ENCODE measurements at places on chromosomes 7 and 10.

GRCh38 chr10:132710036-132710686 is 75.8 kb downstream of the NKX6-2 start:
- no peaks in the 10 kb centered on the region for H3K27me3 ChIP-seq
- no peak for DNase-seq
- no peak overlapping the region for H3K4me3 ChIP-seq
- no peak overlapping the region for H3K27ac ChIP-seq
- no peaks in the 10 kb centered on the region for H3K4me1 ChIP-seq

DNA sequence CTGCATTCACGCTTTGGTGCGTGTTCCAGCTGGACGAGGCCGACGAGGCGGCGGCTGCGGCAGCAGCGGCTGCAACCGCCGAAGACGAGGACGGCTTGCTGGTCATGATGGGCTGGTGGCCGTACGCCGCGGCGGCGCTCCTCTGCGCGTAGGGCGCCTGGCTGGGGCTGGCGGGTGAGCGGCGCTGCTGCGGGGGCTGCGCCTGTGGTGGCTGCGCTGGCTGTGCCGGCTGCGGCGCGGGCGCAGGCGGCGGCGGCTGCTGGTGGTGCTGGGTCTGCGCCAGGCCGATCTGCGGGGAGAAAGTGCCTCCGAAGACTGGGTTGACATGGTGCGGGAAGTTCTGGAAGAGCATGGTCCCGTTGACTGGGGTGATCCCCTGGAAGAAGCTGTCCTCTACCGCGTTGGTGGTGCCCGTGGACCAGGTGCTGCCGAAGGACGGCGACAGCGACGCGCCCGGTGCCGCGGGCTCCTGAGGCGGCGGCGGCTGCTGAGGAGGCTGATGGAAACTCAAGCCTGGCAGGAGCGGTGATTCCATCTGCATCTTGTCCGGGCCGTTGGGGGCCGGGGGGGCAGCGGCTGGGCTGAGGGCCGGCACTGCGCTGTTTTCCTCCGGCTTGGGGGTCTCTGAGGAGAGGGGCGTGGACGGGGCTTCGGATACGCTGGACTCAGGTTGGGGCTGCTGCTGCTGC is 51.1 kb downstream of the CPEB3 start:
- H3K4me1 ChIP-seq, result peaks cover 37% of the 10 kb centered on the region
- peaks cover 11% of the 10 kb centered on the region for H3K36me3 ChIP-seq
- peak overlapping the region; percentile 85 for H3K27ac ChIP-seq

DNA sequence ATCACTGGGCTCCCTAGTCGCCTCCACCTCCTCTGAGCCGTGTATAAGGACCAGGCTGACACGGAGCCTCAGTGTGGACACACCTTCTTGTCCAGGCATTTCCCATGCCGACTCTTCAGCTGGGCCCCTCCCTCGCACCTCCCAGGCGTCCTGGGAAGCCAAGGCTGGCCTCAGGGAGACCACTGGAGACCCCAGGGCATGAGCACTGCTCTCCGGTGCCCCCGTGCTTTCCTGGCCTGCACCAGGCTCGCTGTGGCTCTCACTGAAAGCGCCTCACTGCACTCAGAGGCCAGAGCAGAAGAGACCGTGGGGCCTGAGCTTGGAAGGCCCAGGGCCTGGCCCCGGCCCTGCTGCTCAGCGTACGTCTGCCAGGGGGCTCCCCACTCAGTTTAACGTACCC is 31.4 kb downstream of the LRRC27 start:
- H3K4me3 ChIP-seq, result no peak overlapping the region
- peaks cover 26% of the 10 kb centered on the region for H3K36me3 ChIP-seq
- DNase-seq, result no peak
- H3K27ac ChIP-seq, result no peak overlapping the region
- H3K4me1 ChIP-seq, result no peaks in the 10 kb centered on the region

GRCh38 chr10:3429676-3430075 is 257.1 kb upstream of the PITRM1 start:
- H3K4me1 ChIP-seq, result peaks cover 9% of the 10 kb centered on the region
- no peaks in the 10 kb centered on the region for H3K36me3 ChIP-seq
- no peak overlapping the region for H3K4me3 ChIP-seq
- no peak for DNase-seq

DNA sequence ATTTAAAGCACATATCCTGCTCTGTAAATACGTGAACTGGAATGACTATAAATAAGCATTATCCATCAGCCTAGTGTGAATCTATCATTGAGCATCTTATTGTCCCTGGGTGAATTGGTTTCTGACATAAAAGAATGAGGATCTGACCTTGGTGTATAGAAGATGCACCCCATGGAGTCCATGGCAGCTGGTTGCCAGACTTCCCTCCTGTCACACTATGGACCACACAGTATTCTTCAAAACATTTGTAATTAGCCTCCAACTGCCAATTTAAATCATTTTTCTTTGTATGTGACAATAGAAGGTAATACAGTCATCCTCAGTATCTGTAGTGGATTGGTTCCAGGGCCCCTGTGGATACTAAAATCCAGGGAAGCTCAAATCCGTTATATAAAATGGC is 238.1 kb upstream of the ZWINT start:
- DNase-seq, result no peak
- H3K4me3 ChIP-seq, result no peak overlapping the region
- no peaks in the 10 kb centered on the region for H3K27me3 ChIP-seq
- H3K4me1 ChIP-seq, result no peaks in the 10 kb centered on the region

DNA sequence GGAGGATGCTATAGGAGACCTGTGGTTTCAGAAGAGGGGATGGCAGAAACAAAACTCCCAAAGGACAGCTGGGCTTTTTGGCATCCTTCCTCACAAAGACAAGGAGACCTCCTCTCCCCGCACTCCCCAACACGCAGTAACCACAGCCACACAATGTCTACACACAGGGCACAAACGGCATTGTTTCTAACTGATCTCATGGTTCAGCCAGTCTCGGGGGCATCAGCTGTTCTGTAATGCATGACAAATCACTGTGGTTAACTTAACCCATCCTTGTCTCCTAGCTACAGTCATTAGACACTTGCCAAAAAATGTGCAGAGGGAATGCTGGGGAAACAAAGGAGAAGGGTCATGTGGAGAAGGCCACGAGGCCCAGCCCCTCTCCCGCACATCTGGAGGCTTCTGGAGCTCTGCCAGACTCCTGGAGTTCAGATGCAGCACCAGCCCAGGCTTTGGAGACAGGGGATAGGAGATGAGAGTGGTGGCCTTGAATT is 7.6 kb upstream of the ADAMTS14 start:
- peaks cover 22% of the 10 kb centered on the region for H3K27me3 ChIP-seq
- H3K4me1 ChIP-seq, result peaks cover 15% of the 10 kb centered on the region
- H3K27ac ChIP-seq, result no peak overlapping the region
- DNase-seq, result no peak
- no peak overlapping the region for H3K4me3 ChIP-seq

GRCh38 chr10:114709984-114710383 is 51.9 kb upstream of the ABLIM1 start:
- H3K27ac ChIP-seq, result no peak overlapping the region
- no peaks in the 10 kb centered on the region for H3K4me1 ChIP-seq
- DNase-seq, result no peak
- peaks cover 9% of the 10 kb centered on the region for H3K27me3 ChIP-seq

GRCh38 chr10:110643035-110643652 is 992 bp upstream of the RBM20 start:
- peaks cover 44% of the 10 kb centered on the region for H3K27me3 ChIP-seq
- no peak overlapping the region for H3K27ac ChIP-seq

- no peak overlapping the region for H3K27ac ChIP-seq
- no peak overlapping the region for H3K4me3 ChIP-seq
- no peaks in the 10 kb centered on the region for H3K36me3 ChIP-seq
- peaks cover 2% of the 10 kb centered on the region for H3K4me1 ChIP-seq
Observed at GRCh38 chr10:102832987-102833386, 4.2 kb downstream of the CYP17A1 start.

GRCh38 chr10:11440250-11441150 is 170.9 kb downstream of the USP6NL start:
- H3K36me3 ChIP-seq, result no peaks in the 10 kb centered on the region
- peaks cover 33% of the 10 kb centered on the region for H3K4me1 ChIP-seq
- DNase-seq, result no peak
- peak overlapping the region; percentile 81 for H3K27ac ChIP-seq
- H3K4me3 ChIP-seq, result peak overlapping the region; percentile 64
- no peaks in the 10 kb centered on the region for H3K27me3 ChIP-seq

DNA sequence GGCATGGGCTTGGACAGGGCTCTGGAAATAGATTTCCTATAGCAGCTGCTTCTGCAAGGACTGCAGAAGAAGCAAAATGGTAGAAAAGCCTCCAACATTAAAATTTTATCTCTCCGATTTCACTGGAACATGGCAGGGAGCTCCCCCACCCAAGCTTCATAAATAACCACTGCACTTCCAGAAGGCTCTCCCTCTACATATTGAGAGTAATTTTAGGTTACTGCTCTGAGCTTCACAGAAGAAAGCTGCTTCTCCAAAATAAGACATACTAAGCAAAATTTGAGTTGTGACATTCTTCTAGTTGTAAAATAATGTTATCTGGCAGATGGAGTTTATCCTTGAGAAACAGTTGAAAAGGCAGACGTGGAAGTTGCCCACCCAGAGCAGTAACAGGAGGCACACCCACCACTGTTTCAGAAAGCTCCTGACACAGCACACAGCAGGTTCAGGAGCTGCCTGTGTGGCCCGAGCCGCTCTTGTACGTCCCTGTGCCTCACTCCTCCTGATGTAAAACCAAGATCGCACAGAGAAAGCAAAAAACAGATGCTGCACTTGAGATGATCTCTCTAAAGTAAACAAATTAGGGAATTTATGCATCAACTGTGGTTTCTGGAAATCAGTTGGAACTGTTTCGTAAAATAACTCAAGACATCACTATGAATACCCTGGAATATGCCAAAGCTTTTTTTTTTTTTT is 621.0 kb downstream of the PARD3 start:
- H3K27ac ChIP-seq, result no peak overlapping the region
- DNase-seq, result no peak
- no peaks in the 10 kb centered on the region for H3K36me3 ChIP-seq
- H3K27me3 ChIP-seq, result no peaks in the 10 kb centered on the region

- DNase-seq, result no peak
- H3K27me3 ChIP-seq, result no peaks in the 10 kb centered on the region
- H3K36me3 ChIP-seq, result no peaks in the 10 kb centered on the region
- H3K4me3 ChIP-seq, result no peak overlapping the region
- no peak overlapping the region for H3K27ac ChIP-seq
Observed at GRCh38 chr10:54065106-54065505, 735.9 kb downstream of the PCDH15 start.

DNA sequence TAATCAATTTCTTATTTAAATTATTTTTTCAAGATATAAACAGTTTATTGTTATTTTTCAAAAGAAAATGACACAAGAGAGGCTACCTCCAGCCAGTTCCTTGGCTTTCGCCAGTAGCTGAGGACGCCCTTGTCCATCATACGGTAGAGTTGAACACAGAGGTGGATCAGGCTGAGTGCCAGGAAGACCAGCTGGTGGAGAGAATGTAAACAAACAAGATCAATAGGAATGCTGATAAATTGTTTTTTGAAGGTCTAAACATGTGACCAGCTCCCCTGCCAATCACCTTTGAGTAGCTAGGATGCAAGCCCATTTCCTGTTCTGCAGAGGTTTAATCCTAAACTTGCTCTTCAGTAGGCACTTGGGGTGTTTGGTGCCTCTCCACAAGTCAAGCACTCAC is 138.9 kb downstream of the PKD1L1 start:
- no peak overlapping the region for H3K27ac ChIP-seq
- no peaks in the 10 kb centered on the region for H3K36me3 ChIP-seq
- no peak overlapping the region for H3K4me3 ChIP-seq
- no peaks in the 10 kb centered on the region for H3K27me3 ChIP-seq

GRCh38 chr7:50704844-50705243 is 77.9 kb downstream of the GRB10 start:
- no peak for DNase-seq
- H3K27ac ChIP-seq, result no peak overlapping the region
- H3K36me3 ChIP-seq, result no peaks in the 10 kb centered on the region
- no peak overlapping the region for H3K4me3 ChIP-seq
- peaks cover 17% of the 10 kb centered on the region for H3K27me3 ChIP-seq
- no peaks in the 10 kb centered on the region for H3K4me1 ChIP-seq

DNA sequence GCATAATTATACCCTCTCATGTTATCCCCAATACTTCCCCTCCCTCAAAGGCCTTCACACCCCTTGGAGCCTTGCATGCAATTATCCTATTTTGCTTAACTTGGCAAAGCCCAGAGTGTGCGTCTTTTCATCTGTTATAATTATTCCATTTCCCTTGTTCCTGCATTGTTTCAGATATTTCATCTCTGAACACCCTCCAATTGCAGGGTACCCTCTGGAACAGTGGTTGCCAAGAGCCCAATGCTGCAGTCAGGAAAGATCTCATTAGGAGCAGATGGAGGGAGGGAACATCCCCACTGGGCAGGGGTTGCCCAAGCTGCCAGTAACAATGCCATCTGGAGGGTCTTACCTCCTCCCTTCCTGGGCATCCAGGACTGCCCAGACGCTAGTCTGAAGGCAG is 18.4 kb upstream of the GOLGA7B start:
- no peaks in the 10 kb centered on the region for H3K36me3 ChIP-seq
- no peak overlapping the region for H3K27ac ChIP-seq
- H3K4me3 ChIP-seq, result no peak overlapping the region
- no peaks in the 10 kb centered on the region for H3K4me1 ChIP-seq

- H3K36me3 ChIP-seq, result no peaks in the 10 kb centered on the region
- H3K27ac ChIP-seq, result no peak overlapping the region
- no peaks in the 10 kb centered on the region for H3K4me1 ChIP-seq
Observed at GRCh38 chr10:29257106-29257783, 31.6 kb upstream of the LYZL1 start.

DNA sequence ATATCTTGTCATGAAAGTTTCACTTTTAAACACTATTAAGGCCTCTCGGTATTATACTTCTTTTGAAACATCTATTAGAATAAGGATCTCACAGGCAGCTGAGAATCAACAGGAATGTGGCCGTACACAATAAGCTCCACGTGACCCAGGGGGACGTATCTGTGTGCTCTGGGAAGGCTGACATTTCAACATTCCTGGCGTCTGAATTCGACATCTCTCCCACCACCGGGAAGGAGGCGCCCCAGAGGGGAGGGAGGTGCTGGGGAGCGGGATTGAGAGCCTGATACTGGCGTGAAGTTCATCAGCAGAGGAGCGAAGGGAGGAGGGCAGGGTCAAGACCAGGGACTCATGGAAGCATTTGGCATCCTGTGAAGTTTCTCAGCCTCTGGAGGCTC is 401.3 kb downstream of the DNAJB6 start:
- no peaks in the 10 kb centered on the region for H3K27me3 ChIP-seq
- no peak for DNase-seq
- no peaks in the 10 kb centered on the region for H3K4me1 ChIP-seq

Measured in activated B cell treated with CpG ODN at 0.5 μM for 24 hours (primary cell).